NCI-H2081 (cell line): ENCODE measurements at places on chromosomes 12 and 14.
A peak's percentile ranks its signal among the peaks of the same experiment; 100 is the strongest.

- DNase-seq: peak; percentile 58
These were observed 151.0 kb downstream of the TPH2 start for GRCh38 chr12:72089678-72090077.

GRCh38 chr14:25464078-25464477 lies 414.1 kb upstream of the STXBP6 start:
- DNase-seq: no peak

DNA sequence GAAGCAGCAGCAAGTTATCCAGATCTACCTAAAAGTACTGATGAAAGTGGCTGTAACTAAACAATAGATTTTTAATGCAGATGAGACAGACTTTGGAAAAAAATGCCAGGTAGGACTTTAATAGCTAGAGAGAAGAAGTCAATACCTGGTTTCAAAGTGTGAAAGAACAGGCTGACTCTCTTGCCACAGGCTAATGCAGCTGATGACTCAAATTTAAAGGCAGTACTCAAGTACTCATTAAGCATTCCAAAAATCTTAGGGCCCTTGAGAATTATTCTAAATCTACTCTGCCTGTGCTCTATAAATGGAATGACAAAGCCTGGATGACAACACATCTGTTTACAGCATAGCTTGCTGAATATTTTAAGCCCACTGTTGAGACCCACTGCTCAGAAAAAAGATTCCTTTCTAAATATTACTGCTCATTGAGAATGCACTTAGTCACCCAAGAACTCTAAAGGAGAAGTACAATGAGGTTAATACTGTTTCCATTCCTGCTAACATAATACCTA lies 68.6 kb upstream of the SYT1 start:
- no peak for DNase-seq

DNA sequence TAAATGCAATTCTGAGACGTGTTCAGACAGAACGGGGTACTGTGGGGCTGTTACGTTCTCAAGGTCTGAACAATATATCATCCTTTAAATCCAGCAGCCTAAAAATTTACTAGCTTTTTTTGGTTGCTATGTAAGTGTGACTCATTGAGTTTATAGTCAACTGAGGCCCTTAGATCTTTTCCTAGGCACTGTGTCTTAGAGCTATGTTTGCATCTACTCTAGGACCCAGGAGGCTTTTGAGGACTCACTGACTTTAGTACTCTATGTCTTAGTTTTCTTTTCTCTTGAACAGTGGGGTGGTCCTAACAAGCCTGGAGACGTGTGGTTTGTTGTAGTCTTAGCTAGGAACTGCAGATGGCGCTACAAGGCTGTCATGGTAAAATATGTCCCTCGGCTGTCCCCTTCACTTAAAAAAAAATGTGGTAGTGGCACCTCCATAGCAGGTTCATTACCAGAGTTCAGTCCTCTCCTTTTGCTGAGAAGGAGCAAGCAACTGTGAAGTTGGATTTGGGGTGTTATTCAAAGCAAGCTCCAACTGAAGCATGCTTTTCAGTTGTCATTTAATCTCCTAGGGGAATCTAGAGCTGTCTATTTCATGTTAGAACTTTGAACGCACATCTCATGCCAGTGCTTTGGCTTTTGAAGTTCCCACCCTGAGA lies 8.7 kb upstream of the SPATS2 start:
- DNase-seq: peak; percentile 71

GRCh38 chr12:72872238-72872887 lies 600.2 kb downstream of the TRHDE start:
- peak; percentile 90 for DNase-seq

DNA sequence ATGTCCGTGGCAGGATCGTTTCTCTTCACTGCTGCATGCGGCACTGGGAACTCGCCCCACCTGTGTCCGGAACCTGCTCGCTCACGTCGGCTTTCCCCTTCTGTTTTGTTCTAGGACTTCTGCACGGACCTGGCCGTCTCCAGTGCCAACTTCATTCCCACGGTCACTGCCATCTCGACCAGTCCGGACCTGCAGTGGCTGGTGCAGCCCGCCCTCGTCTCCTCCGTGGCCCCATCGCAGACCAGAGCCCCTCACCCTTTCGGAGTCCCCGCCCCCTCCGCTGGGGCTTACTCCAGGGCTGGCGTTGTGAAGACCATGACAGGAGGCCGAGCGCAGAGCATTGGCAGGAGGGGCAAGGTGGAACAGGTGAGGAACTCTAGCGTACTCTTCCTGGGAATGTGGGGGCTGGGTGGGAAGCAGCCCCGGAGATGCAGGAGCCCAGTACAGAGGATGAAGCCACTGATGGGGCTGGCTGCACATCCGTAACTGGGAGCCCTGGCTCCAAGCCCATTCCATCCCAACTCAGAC lies 1.2 kb downstream of the FOS start:
- DNase-seq: no peak

- no peak for DNase-seq
These were observed 46.5 kb downstream of the ITPR2 start for GRCh38 chr12:26786491-26786864.
